Fibroblast of villous mesenchyme (primary cell): ENCODE measurements at places on chromosomes 3 and 15. TPM values are rescaled to one million over a fixed set of nuclear protein-coding genes. Genes with fewer than 3 reads are reported as not detected.

DNA sequence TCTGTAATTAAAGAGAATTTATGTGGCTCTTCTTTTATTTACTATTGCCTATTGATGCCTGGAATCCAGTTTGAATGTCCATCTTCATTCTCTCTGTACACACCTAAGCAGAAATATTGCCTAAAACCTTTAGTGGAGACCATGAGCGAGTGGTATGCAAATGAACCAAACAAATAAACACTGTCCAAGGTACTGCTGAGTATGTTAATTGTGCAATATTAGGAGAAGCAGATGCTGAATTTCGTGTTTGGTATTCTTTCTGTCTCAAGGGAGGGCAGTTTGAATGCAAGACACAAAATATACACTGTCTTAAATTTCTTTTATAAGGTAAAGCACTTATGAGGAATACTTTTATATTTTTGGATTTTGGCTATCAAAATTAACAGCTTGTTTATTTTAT lies 440.9 kb downstream of the RBMS3 start:
- DNase-seq = peak; percentile 20

DNA sequence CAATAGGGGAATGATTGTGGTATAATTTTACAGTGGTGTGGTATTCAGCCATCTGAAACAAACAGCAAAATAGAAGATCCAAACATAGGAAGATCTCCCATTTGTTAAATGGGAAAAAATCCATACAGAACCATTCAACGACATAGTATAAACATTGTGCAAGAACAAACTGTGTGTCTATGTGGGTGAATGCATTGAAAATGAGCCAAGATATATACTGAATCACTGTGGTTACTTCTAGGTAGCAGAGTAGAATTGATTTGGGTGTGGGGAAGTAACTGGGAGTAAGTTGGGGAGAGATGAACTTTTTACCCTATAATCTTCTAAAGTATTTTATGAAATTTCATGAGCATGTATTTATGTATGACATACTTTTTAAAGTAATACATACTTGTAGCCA lies 123.1 kb upstream of the UMPS start:
- DNase-seq = peak; percentile 23

DNA sequence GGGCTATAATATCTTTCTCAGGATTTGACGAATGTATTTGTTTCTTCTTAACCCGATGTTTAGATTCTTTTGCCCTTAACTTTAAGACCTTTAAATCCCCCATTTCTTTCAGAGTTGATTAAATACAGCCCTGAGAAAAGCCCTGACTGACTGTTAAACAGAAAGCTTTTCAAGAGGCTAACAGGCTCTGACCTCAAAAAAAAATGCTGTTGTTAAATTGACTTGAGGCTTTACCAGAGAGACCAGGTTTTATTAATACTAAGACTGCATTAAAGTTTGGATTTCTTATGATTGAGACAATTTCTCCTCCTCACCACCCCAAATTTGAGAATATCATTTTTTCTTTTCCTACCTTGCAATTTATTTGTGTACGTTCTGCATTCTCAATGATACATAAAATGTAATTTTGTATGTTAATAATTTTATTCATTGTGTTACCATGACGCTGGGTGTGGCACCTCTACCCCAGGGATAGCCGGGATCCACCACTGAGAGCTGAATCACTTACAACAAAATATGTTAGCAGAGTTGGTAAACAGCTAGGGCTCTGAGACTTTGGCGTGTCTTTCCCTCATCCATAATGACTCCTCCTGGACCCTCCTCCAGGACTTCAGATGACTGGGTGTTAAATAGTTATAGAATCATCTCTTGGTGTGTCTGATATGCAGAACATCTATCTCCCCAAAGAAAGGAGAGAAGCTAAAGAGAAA lies 753.5 kb downstream of the NAALADL2 start:
- peak; percentile 1 for DNase-seq

GRCh38 chr15:33125894-33126537 lies 68.5 kb downstream of the FMN1 start:
- DNase-seq = peak; percentile 41

DNA sequence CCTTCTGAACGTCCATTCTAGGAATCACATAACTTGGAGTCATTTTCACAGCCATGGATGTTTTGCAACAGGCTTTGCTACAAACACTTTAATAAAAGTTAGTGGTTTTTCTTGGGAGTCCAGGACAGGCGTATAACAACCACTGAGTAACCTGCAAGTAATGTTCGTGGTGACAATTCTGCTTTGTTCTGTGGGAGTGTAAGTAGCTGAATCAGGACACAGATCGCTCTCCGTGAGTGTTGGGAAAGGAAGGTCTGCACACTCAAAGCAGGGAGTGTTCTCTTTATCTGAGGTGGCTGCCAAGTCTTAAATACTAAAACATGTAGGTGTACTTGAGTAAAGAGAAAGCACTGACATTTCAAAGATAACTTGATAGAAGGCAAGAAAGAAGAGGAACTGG lies 7.9 kb upstream of the BNC1 start:
- no peak for DNase-seq

GRCh38 chr15:73907035-73907408 lies 19.2 kb upstream of the LOXL1 start:
- DNase-seq = no peak

GRCh38 chr3:50604110-50604621 lies 7.4 kb downstream of the CISH start:
- DNase-seq = no peak

DNA sequence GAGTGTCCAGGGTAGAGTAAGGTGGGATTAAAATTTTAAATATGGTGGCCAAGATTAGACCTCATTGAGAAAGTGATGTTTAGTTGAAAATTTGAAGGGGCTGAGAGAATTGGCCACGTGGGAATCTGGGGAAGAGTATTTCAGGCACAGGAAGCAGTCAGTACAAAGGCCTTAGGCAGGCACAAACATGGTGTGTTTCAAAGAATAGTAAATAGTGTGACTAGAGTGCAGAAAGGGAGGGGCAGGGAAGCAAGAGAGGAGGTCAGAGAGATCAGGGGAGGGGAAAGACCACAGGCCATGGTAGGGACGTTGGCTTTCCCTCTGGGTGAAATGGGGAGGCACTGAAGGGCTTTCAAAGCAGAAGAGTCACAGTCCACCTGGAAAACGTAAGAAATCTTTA lies 36.6 kb upstream of the POMGNT2 start:
- DNase-seq = no peak

DNA sequence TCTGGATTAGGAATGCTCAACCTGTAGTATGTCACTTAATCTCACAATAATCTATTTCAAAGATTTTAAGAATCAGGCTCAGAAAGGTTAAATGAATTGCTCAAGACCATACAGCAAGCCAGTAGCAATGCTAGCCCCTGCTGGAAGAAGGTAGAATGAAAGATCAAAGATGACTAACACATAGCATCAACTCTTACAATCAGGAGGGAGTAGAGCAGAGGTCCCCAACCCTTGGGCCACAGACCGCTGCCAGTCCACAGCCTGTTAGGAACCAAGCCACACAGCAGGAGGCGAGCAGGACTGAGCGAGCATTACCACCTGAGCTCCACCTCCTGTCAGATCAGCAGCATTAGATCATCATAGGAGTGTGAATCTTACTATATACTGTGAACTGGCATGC lies 15.5 kb upstream of the GATM start:
- DNase-seq = no peak

The CELSR3 gene
- total RNA-seq = 1.6 and 1.7 TPM in 2 replicates

DNA sequence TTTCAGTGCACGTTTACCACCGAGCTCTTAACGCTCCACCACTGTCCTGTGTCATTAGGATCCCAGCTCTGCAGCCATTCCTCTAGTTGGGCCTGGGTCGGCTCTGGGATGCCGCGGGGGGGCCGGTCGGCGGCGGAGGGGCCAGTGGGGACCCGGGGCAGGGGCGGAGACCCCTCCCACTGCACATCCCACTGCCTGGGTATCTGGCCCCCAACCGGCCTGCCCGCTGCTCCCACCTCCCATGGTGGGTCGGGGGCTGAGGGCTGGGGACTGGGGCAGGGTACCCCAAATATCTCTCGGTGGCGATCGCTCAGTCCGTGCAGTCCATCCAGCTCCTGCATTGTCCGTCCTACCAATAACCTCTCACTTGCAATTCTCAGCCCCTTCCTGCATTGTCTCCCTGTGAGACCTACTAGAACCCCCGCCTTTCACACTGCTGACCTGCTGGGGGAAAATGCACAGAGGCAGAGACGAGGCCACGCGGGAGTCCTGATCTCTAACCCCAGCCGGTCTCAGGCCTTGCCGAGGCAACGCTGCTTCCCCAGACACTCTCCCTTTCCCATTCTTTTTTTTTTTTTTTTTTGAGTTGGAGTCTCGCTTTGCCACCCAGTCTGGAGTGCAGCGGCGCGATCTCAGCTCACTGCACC lies 24.0 kb upstream of the MUC20 start:
- DNase-seq = no peak

- DNase-seq = no peak
Observed at GRCh38 chr3:77648664-77649063, 608.8 kb downstream of the ROBO2 start.

DNA sequence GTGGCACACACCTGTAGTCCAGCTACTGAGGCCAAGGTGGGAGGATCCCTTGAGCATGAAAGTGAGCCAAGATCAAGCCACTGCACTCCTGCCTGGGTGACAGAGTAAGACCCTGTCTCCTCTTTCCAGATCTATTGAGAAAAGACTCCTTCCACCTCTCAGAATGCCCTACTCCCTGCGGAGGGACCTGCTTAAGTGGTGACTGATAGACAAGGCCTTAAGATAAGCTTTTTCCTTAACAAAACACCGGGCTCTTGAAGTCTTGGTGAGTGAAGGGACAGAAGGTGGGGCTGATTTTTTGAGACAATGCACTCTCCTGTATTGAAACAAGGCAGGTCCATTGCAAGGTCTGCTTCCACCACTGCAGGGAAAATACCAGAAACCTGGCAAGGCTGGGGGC lies 338.4 kb upstream of the FRG2C start:
- DNase-seq = no peak

GRCh38 chr3:29898171-29898965 lies 617.5 kb downstream of the RBMS3 start:
- DNase-seq = no peak

The ERICH6 gene
- 0.32 and 0.43 TPM in 2 replicates for total RNA-seq

DNA sequence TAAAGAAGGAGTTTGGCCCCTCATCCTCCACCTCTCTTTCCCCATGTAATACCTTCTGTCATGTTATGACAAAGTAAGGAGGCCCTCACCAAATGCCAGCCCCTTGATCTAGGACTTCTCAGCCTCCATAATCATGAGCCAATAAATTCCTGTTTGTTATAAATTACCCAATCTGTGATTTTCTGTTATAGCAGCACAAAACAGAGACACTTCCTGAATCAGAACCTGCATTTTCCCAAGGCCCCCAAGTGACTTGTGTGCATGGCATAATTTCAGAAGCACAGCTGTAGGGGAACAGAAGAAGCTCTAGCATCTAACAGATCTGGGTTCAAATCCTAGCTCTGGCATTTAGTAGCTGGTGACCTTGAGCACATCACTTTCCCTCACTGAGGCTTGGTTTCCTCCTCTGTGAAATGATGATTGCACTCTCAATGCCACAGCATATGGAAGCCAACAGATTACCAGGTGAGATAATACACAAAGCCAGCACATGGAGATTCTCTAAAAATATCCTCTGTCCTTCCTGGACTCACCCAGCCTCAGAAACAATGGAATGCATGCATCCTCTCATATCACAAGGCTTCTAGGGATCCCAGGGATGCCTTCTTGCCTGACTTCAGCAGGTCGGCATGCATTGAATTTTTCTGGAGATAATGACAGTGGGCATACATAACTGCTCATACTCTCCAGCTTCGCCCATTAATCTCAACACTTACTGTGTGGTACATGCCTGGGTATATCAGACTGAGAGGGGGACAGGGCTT lies 26.3 kb downstream of the TLNRD1 start:
- DNase-seq = no peak

DNA sequence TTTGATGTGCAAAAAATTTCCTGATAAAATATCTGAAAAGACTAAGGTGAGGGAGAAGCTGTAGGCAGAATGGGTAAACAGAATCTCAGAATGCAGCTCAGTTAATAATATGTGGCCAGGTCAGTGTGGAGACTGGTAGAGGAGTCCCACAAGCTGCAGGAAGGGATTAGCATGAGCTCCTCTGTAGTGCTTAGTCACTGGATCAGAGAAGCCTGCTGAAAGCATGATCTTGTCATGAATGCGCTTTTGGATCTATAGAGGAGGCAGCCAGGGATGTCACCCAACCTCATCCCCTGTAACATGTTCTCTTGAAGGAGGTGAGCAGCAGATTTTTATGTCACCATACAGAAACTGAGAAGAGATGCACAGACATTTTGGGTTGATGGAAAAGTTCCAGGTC lies 1035.3 kb upstream of the GBE1 start:
- no peak for DNase-seq

- DNase-seq = peak; percentile 51
Observed at GRCh38 chr3:113275929-113276750, 64.8 kb downstream of the BOC start.

DNA sequence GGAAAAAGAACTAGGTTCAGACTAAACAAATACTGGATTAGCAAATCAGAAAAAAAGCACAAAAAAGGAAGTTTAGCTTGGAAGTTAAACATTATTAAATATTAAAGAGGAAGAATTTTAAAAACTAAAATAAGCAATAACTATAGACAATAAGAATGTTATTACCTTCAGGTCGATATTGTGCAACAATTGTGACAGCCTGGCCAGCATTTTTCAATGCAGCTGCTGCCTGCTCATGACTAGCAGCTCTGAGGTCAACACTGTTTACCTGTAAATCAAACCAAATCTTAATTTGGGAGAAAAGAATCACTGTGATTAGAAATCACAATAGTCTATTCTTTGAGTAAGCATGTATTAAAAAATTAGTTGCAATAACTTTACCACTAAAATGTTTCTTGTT lies 75.1 kb upstream of the MELTF start:
- DNase-seq = peak; percentile 44

The GOLGA8R gene
- total RNA-seq = 1.3 and 1.9 TPM in 2 replicates

DNA sequence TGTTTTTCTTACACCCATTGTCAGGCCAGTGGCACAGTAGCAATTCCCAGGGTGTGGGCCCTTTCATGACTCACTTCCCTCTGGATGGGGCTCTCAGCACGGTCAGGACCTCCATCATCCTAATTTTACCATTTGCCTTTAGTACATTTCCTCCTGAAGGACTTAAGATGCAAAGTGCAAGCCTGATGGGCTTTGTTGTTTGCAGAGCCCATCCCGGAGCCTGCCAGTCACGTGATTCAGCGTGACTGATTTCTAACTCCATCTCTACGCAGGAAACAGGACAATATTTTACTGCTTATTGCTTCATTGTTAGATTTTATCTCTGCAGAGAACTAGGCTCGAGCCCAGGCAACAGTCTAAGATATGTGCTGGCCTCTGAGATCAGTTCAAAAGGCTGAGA lies 223.7 kb downstream of the PDZRN3 start:
- DNase-seq = peak; percentile 77
